IMR-90 (cell line): ENCODE measurements at places on chromosomes 1 and 21. TPM values are rescaled to one million over a fixed set of nuclear protein-coding genes. Genes with fewer than 3 reads are reported as not detected.

- DNase-seq: peak; percentile 71
These were observed 45.7 kb downstream of the ZC3H11B start for GRCh38 chr1:219566951-219567947.

- DNase-seq: no peak
These were observed 1103.0 kb downstream of the PLA2G4A start for GRCh38 chr1:187931776-187932175.

- DNase-seq: no peak
These were observed 4.6 kb upstream of the SPRR4 start for GRCh38 chr1:152965853-152966252.

DNA sequence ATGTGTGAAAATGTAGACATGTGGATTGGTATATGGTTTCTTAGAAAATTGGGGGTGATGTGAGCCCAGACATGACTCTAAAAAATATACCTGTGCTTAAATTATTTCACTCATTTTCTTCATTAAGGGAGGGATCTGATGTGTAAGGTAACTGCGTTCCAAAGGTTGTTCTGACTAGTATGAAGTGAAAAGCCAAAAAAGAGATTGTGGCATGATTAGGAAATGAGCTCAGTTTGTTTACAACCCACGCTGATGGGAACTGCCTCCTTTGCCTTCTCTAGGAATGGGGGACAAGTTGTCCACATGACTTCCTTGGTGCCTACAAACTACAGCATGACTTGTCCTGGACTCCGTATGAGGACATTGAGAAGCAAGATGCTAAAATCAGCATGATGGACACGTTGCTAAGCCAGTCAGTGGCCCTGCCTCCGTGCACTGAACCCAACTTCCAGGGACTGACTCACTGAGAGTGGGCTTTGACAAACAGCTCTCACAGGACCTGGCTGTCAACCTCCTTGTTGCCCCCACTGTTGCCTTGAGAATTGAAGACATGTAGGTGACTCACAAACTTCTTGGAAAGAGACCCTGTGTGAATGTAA, 8.0 kb downstream of the C1orf50 start:
- DNase-seq: peak; percentile 6

- DNase-seq: no peak
These were observed 39.1 kb upstream of the AGL start for GRCh38 chr1:99811075-99811474.

DNA sequence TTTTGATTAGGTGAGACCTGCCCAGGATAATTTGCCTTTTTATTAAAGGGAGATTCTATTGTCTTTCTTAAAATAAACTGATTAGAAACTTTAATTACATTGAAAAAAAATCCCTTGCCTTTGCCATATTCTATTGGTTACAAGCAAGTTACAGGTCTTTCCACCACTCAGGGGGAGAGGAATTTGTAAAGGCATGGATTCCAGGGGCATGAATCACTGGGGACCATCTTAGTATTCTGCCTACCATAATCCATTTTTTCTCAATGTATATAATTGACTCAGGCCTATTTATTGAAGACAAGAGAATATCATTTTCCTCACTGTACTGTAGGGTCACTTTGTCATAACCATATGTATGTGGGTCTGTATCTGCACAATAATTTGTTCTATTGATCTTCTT, 124.3 kb upstream of the PDE4B start:
- no peak for DNase-seq

- no peak for DNase-seq
These were observed 76.5 kb downstream of the RHOU start for GRCh38 chr1:228811712-228812305.

GRCh38 chr1:235027862-235028250, 100.8 kb downstream of the TOMM20 start:
- DNase-seq: no peak

DNA sequence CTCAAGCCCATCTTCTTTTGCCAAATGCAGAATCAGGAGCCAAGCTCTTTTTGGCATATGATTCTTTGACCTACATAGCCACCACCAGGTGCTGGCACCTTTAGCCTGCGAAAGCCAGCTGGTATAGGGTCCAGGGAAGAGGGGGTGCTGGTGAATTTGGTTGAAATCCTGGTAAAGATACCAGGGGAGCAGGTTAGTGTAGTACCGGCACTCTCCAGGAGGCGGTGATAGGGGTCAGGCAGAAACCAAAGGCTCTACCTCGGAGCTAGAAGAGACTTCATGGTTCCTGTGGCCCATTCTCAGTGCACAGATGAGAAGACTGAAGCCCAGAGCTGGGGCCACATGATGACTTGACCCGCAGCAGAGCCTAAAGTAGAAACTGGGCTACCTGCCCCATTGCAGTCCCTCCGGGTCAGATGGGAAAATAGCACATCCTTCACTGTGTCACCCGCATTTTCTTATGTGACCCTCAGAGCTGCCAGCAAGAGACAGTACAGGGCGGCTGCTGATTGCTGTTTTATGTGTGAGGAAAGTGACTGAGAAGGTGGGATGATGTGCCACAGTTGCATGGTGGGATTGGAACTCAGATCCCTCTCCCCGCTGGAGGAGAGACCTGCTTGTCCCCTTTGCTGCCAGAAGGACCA, 36.0 kb upstream of the IL19 start:
- DNase-seq: peak; percentile 37

- peak; percentile 2 for DNase-seq
These were observed 458 bp upstream of the KRTAP10-4 start for GRCh38 chr21:44572959-44573583.

DNA sequence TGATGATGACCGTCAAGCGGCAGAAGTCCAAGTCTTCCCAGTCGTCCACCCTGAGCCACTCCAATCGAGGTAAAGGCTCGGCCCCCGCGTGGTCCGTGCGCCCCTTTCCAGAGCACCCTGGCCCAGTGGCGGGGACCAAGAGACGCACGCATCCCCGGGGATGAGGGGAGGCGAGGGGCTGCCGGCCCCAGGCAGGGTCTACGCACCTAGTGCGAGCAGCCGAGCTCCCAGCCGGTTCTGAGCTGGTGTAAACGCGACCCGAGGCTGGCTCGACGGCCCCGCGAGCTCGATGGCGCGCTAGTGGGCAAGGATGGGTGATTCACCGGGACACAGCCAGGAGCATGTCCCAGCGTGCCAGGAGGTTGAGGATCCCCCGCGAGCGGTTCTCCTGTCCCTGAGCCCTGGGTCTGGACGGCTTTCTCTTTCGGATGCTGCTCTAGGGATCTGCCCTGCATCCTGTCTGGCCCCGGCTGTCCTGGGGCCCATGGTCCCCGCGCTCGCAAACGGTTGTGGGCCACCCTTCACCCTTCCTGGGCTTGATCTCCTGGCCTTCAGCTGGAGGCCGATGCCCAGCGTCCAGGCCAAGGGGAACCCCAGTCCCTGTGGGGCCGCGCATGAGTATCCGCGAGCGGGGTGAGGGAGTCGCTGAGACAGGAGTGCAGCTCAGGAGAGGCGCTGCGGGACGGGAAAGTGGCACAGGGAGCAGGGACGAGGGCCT, 689 bp downstream of the PKP1 start:
- DNase-seq: no peak

DNA sequence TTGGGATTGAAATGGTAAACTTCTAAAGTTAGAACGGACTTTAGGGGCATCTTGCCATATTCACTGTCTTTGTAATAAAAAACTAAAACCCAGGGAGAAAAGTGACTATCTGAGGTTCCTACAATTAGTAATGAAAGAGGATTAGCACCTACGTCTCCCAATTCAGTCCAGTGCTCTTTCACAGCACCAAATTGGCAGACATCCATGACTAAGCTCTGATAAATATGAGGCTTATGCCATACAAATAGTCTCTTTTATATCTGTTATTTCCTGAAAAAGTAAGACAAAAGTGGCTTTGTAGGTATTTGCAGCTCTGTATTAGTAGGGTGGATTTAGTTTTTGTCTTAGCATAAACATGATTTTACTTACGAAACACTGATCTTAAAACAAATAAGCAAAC, 315.0 kb upstream of the NRIP1 start:
- DNase-seq: no peak

- DNase-seq: peak; percentile 37
These were observed 187.8 kb upstream of the JUN start for GRCh38 chr1:58971629-58972140.

DNA sequence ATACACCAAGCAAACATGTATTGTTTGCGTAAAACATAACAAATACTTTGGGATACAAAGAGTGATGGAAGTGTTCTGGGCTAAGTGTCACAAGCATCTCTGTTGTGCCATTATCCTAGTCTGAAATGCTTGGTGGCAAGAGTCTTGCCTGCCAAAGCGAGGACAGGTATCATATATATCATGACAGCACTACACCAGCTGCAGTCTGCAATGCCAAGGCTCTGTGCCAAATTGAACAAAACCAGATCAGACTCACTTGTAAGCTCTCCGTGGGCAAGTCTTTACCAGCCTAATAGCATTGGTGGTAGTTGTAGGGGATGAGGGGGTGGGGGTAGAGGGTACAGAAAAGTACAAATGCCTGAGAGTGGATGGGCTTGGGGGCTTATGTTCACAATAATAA, 119.2 kb downstream of the RWDD3 start:
- no peak for DNase-seq

- DNase-seq: peak; percentile 74
These were observed 98.6 kb upstream of the KRTAP19-8 start for GRCh38 chr21:31136891-31137290.

DNA sequence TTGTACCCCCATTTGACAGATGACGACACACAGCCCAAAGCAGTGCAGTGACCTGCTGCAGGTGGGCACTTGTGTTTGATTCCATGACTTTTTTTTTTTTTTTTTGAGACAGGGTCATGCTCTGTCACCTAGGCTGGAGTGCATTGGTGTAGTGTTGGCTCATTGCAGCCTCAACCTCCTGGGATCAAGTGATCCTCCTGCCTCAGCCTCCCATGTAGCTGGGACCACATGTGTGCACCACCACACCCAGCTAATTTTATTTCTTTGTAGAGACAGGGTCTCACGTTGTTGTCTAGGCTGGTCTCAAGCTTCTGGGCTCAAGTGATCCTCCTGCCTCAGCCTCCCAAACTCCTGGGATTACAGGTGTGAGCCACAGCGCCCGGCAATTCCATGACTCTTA, 14.9 kb upstream of the SYNC start:
- no peak for DNase-seq

GRCh38 chr1:232452736-232453440, 177.0 kb downstream of the SIPA1L2 start:
- DNase-seq: no peak

DNA sequence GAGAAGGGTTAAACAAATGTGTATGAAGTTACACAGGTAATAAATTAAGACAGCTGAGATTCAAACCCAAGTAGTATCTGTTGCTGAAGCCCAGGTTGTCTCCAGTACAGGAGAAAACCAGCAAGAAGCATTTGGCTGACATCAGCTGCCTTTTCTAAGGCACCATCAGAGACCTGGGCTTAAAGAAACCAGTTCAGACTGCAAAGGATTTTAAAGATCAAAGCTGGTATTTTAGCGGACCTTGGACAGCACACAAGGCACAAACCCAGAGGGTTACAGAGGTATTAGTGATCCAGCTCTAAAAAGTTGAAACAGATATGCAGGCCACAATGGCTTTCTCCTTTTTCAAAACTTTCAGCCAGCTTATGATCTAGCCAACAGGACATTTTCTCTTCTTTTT, 23.4 kb downstream of the BEND5 start:
- no peak for DNase-seq

DNA sequence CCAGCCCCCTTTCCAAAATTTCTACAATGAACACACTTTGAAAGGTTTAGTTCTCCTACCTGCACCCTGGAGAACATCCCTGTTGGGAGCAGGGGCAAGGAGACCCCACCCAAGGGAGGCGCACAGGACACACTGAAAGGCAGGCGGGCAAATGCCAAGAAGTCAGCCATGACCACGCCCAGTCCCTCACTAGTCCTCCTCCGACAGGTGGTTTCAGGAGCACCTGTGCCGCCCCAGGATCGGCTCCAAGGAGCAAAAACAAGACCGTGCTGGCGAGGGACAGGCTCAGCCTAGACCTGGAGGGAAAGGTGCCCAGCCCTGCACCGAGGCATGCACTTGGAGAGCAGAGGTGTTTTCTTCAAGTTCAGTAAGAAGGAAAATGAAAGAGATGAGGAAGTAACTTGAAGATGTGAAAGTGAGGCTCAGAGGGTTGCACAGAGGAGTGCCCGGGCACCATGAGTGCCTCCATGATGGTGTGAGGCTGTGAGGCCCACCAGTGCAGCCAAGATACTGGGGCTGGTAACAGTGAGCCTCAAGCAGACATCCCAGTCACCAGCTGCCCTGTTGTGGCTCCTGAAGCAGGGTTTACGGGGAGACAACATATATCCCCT, 19.6 kb upstream of the NADK start:
- DNase-seq: no peak

- no peak for DNase-seq
These were observed 76.6 kb downstream of the NOS1AP start for GRCh38 chr1:162145966-162146696.

DNA sequence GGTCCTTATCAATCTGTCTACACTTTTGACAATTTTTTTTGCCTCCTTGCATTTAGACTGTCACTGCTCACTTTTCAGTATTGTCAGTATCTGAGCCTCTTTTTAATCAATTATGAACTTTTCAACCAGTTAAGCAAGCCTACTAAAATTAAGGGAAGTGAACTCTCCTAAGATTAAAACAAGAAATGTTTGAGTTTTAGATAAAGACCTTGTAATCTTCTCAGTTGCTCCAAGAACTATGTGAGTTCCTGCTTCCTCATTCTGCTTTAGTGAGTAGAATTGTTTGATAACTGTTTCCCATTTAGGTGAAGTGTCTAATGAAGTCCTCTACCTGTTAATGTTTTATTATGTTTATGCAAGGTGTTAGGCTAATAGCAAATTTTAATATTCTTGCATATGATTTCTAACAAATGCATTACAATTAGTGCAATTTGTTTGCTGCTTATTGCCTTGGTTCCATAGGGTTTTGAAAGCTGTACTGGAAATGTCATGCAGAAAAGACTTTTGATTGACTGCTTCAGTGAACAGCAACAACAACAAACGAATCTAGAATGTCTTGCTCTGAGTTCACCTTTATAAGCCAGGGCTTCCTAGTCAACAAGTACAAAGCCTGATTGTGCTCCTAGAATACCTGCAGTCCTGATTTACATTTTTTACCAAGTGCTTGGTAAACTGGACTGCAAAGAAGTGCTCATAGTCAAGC, 40.9 kb downstream of the PLA2G4A start:
- DNase-seq: no peak

- DNase-seq: no peak
These were observed 10.1 kb upstream of the TMEM52 start for GRCh38 chr1:1929102-1929638.

GRCh38 chr1:70906800-70907199, 140.8 kb downstream of the PTGER3 start:
- DNase-seq: no peak

GRCh38 chr1:33586106-33586505, 113.7 kb downstream of the ZSCAN20 start:
- peak; percentile 11 for DNase-seq

GRCh38 chr1:235206533-235207208, 45.6 kb upstream of the RBM34 start:
- DNase-seq: peak; percentile 46

Gene TOR1AIP2
- 85.0 and 109 TPM in 2 replicates for total RNA-seq

Gene TRIM45
- total RNA-seq: 1.7 and 2.0 TPM in 2 replicates

Gene SPRR1A
- total RNA-seq: not detected in 2 replicates

Gene TRAF3IP3
- total RNA-seq: 0.18 TPM in 1 of 2 replicates, not detected in the other

Gene HAPLN2
- not detected in 2 replicates for total RNA-seq

Gene FAAH
- total RNA-seq: under 0.01 TPM in 1 of 2 replicates, not detected in the other

Gene SERPINC1
- not detected in 2 replicates for total RNA-seq

Gene IKBKE
- total RNA-seq: 21.4 and 24.0 TPM in 2 replicates
